Vagina (tissue), 2 donors: ENCODE measurements at places on chromosomes 6 and 20. TPM values are rescaled to one million over a fixed set of nuclear protein-coding genes. Genes with fewer than 3 reads are reported as not detected.

DNA sequence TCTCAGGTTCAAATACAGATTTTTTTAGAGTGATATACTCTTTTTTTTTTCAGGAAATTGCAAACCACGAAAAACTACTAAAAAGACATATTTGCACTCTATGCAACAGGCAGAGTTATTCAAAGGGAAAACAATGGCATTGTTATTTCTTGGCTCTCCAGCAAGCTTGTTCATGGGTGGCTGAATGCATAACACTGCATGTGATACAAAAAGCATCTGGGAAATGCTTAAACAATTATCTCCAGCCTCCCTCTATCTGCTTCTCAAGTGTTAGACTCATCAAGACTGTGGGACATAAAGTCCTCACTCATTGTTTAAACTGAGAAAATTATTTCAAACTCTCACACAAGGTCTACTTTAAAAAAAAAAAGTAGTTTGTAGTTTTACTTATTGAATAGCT lies 7.3 kb upstream of the COL12A1 start:
- no peaks in the 10 kb centered on the region for H3K36me3 ChIP-seq
- no peak for DNase-seq
- no peak overlapping the region for H3K4me3 ChIP-seq
- no peak overlapping the region for H3K27ac ChIP-seq
- H3K4me1 ChIP-seq = peaks cover 14% of the 10 kb centered on the region
- no peaks in the 10 kb centered on the region for H3K27me3 ChIP-seq

GRCh38 chr6:24882835-24883555 lies 52.8 kb downstream of the RIPOR2 start:
- peaks cover 6% of the 10 kb centered on the region for H3K4me1 ChIP-seq
- no peak overlapping the region for H3K4me3 ChIP-seq
- no peaks in the 10 kb centered on the region for H3K36me3 ChIP-seq

DNA sequence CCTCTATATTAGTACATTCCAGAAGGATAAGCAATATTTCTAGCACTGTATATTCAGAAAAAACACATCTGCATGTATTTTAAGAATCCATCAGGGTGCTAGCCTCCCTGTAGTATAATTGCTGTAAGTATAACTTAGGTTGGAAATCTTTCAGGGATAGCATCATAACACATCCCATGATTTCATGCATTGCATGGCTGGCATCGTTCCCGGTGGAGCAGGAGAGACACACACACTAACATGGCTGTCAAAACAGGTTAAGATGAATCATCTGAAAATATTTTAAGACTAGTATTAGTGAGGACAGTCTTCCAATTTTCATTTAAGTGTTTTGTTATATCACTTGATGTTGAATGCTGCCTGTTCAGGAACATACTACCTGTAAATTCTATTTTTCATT lies 32.1 kb upstream of the CENPW start:
- H3K4me3 ChIP-seq = no peak overlapping the region
- H3K4me1 ChIP-seq = no peaks in the 10 kb centered on the region
- no peak for DNase-seq
- H3K27ac ChIP-seq = no peak overlapping the region

Gene MRPS18B
- 21.6 TPM for total RNA-seq

- H3K4me1 ChIP-seq = no peaks in the 10 kb centered on the region
- H3K27ac ChIP-seq = no peak overlapping the region
- no peak overlapping the region for H3K4me3 ChIP-seq
- DNase-seq = no peak
These were observed 40.9 kb upstream of the NNAT start for GRCh38 chr20:37479925-37480691.
